Neural cell (in vitro differentiated cells): ENCODE measurements at places on chromosomes 6 and 20. TPM values are rescaled to one million over a fixed set of nuclear protein-coding genes. Genes with fewer than 3 reads are reported as not detected.

The ASIP gene
- not detected in 2 replicates for polyA plus RNA-seq

The CLPSL1 gene
- not detected in 2 replicates for polyA plus RNA-seq

The EDN1 gene
- polyA plus RNA-seq: 2.2 and 2.7 TPM in 2 replicates

The C6orf132 gene
- not detected in 2 replicates for polyA plus RNA-seq

The RNGTT gene
- 25.7 and 28.3 TPM in 2 replicates for polyA plus RNA-seq

The TCF21 gene
- polyA plus RNA-seq: not detected in 2 replicates

The FAM83D gene
- polyA plus RNA-seq: 0.48 and 2.4 TPM in 2 replicates

The BCAS1 gene
- polyA plus RNA-seq: not detected in 2 replicates

The SLC17A2 gene
- polyA plus RNA-seq: not detected in 2 replicates

The ADGRF1 gene
- not detected in 2 replicates for polyA plus RNA-seq

The CST7 gene
- not detected in 2 replicates for polyA plus RNA-seq

The CST5 gene
- not detected in 2 replicates for polyA plus RNA-seq

The BNIP5 gene
- polyA plus RNA-seq: not detected in 2 replicates

The GJA10 gene
- not detected in 2 replicates for polyA plus RNA-seq

The BFSP1 gene
- polyA plus RNA-seq: 1.3 and 2.3 TPM in 2 replicates

The TSPO2 gene
- polyA plus RNA-seq: not detected in 2 replicates

The GSTA3 gene
- polyA plus RNA-seq: not detected in 2 replicates

The CHMP4B gene
- polyA plus RNA-seq: 78.9 and 83.8 TPM in 2 replicates

The CPXM1 gene
- 42.1 and 44.0 TPM in 2 replicates for polyA plus RNA-seq

The EYA2 gene
- polyA plus RNA-seq: 0.88 TPM in 1 of 2 replicates, not detected in the other

The RAB32 gene
- 0.42 and 1.8 TPM in 2 replicates for polyA plus RNA-seq

The COL10A1 gene
- polyA plus RNA-seq: not detected in 2 replicates

The ARFGEF3 gene
- 4.5 and 4.6 TPM in 2 replicates for polyA plus RNA-seq

The BANF2 gene
- not detected in 2 replicates for polyA plus RNA-seq

The TPX2 gene
- 1.6 and 2.1 TPM in 2 replicates for polyA plus RNA-seq

The SASH1 gene
- 7.0 and 15.1 TPM in 2 replicates for polyA plus RNA-seq

The SLC13A3 gene
- polyA plus RNA-seq: 5.5 and 8.3 TPM in 2 replicates

The TDRD6 gene
- 0.84 and 0.92 TPM in 2 replicates for polyA plus RNA-seq

The SAMD3 gene
- polyA plus RNA-seq: 17.1 and 25.9 TPM in 2 replicates

The ADGB gene
- polyA plus RNA-seq: not detected in 2 replicates

The HLA-DOA gene
- 0.07 TPM in 1 of 2 replicates, not detected in the other for polyA plus RNA-seq

The CD109 gene
- 0.07 and 0.16 TPM in 2 replicates for polyA plus RNA-seq
